ENCODE measurements at places on chromosomes 7 and 10.
A peak's percentile ranks its signal among the peaks of the same experiment; 100 is the strongest.

- DNase-seq = no peak
Measured at GRCh38 chr7:132998763-132999162, 83.1 kb downstream of the CHCHD3 start.

- DNase-seq = no peak
Measured at GRCh38 chr10:131129544-131129943, 182.0 kb downstream of the TCERG1L start.

GRCh38 chr7:114214466-114214865 lies 200.1 kb upstream of the FOXP2 start:
- DNase-seq = no peak

DNA sequence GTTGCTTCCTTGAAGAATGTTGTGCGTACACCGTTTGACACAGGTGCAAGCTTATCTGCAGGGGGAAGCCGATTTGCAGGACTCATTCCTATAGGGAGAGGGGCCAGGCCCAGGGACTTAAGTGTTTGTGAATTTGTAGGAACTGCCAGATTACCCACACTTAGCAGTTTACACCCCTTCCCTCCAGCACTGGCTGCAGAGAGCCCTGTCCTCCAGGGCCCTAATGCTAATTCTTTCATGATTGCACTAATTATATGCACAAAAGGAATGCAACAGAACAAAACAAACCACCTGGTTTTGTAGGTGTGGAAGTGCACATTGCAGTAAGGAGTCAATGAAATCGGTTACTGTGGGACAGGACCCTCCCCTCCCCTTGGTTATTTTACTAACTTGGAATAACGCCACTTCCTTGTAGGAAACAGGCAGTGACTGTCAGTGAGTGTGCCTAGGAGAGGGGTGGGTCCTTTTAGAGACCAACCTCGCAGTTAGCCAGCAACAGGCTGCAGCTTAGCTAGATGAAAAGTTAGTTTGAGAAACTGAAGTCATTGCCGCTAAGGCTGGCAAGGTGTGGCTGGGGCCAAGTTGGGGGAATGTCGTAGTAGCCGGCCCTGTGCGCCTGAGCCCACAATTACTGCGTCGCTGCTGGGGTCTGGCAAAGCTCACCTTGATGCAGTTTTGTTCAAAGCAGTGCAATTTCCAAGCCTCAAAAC lies 60.6 kb downstream of the CUX1 start:
- no peak for DNase-seq

GRCh38 chr7:34109936-34110780 lies 204.8 kb downstream of the BMPER start:
- no peak for DNase-seq

- DNase-seq = no peak
Measured at GRCh38 chr7:367351-367901, 77.5 kb downstream of the FOXL3 start.

GRCh38 chr7:69067397-69067796 lies 530.9 kb upstream of the AUTS2 start:
- no peak for DNase-seq

DNA sequence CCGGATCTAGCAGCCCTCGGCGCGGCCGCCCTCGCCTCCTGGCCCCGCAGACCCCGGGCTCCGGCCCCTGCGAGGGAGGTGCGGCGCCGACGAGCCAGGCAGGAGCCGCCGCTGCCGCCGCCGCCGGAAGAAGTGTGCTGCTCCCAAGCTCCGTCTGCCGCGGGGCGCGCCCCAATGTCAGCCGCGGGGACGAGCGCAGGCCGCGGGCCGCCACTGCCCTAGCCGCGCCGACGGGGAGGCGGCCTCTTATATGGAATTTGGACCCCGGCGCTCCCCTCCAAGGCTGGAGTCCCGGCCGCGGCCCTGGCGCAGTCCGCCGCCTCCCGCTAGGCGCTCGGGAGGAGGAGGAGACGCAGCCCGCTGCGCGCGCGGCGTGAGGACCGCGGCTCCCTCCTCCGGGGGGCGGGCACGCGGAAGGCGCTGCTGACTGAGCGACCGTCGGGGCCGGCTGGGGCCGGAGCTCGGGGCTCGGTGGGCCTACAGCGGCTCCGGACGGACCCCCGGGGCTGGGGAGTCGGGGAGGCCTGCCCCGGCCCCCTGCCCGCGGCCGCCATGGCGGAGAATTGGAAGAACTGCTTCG lies at the start of gene TRIM8:
Gene TRIM8 (plus strand): TSS at position 414 of the 580 bp plus-strand sequence. CDS start 139 bp downstream, at position 553.
- peak; percentile 59 for DNase-seq

GRCh38 chr10:73864229-73864628 lies 10.1 kb downstream of the CAMK2G start:
- no peak for DNase-seq

GRCh38 chr7:81845744-81846241 lies 75.9 kb upstream of the HGF start:
- peak; percentile 60 for DNase-seq

GRCh38 chr7:23765943-23766342 lies 55.9 kb downstream of the STK31 start:
- no peak for DNase-seq

- DNase-seq = no peak
Measured at GRCh38 chr10:24299578-24300260, 90.8 kb downstream of the KIAA1217 start.

DNA sequence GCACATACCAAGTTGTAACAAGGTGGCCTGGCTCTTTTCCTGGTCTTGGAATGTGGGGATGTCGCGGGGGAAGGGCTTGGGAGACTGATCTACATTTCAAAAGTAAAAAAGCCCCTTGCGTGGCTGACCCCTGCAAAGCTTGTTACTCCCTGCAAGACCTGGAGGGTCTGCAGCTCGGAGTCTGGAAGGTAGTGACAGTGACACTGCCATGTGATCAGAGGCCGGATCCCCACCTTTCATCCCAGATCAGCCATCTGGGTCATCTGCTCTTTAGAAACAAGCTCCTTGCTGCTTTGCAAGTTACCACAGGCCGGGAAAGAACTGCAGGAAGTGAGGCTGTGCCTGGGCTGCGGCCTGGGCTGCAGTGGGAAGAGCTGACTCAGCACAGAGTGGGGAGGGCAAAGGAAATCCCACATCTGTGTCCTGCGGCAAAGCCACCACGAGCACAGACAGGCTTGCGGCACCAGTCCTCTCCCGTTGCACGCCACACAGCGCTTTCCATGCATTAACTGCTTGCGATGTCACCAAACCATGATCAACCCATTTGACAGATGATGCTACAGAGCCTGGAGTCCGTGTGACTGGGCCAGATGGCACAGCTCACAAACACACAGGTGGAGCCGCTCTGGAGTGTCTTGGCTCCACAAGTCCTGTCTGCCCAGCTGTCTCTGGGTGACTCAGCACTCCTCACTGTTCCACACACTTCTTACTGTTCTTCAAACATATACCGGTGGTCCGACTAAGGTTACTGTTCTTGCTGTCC lies 97.7 kb downstream of the SH3PXD2A start:
- peak; percentile 88 for DNase-seq

- no peak for DNase-seq
Measured at GRCh38 chr7:30559611-30560010, 35.1 kb upstream of the GARS1 start.

DNA sequence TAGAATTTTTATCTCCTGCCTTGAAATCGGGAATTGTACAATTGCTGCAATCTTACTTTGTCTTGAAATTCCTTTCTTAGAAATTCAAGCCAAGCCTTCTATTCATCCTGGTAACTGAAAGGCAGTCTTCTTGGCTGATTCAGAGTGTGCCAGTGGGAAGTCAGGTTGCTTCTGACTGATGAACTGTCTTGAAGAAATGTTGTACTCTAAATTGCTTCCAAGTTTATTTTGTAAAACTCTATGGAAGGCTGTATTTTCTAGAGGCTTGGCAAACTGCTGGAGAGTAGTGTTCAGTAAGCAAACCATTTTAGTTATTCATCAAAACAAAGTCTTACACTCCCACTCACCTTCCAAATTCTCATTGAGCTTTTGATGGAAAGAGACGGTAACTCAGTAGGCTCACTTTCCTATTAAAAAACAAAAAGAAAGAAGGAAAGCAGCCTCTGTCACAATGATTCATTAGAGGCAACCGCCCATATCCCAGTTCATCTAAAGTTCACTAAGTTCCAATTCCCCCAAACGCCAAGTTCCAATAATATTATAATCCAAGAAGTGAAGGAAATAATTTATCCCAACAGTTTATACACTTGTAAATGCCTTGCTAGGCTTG lies 187.9 kb upstream of the MALRD1 start:
- DNase-seq = no peak

GRCh38 chr10:130169136-130169859 lies 33.1 kb downstream of the GLRX3 start:
- DNase-seq = no peak

DNA sequence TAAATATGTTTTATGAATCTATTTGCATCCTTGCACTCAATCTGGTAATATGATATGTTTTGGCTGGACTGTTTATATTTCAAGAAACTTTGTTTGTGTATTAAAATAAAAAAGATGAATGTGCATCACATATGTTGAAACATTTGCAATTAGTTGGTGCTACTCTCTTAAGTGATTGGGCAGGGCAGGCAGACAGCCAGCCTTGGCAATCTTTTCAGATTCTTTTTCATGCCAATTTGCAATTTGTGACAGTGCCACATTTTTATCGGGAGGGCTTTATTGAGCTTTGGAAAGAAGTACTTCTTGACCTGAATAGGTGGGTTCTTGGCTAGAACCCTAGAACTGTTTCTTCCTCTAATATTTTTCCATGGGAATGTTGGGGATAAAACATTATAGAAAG lies 152.2 kb downstream of the NXPH1 start:
- DNase-seq = no peak

- no peak for DNase-seq
Measured at GRCh38 chr7:90879924-90880323, 283.8 kb downstream of the CDK14 start.

GRCh38 chr7:142866361-142867096 lies 11.7 kb downstream of the EPHB6 start:
- DNase-seq = peak; percentile 48

DNA sequence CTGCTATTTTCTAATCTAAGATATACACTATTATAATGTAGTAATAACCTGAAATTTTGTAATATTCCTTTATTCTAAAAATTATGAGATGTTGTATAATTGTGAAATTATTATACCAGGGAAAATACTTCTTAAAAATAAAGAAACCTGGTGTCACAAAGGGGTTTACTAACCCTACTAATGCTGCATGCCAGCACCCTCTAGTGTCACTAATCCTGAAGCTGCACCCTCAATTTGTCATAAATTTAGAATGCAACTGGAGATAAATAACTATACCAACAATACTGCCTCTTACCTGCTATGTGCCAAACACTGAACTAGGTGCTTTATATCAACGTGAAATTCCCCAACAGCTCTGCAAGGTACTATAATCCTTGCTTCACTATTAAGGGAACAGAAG lies 30.8 kb downstream of the TM9SF3 start:
- DNase-seq = peak; percentile 31

GRCh38 chr10:75209086-75209920 lies 1.3 kb upstream of the VDAC2 start:
- peak; percentile 41 for DNase-seq

DNA sequence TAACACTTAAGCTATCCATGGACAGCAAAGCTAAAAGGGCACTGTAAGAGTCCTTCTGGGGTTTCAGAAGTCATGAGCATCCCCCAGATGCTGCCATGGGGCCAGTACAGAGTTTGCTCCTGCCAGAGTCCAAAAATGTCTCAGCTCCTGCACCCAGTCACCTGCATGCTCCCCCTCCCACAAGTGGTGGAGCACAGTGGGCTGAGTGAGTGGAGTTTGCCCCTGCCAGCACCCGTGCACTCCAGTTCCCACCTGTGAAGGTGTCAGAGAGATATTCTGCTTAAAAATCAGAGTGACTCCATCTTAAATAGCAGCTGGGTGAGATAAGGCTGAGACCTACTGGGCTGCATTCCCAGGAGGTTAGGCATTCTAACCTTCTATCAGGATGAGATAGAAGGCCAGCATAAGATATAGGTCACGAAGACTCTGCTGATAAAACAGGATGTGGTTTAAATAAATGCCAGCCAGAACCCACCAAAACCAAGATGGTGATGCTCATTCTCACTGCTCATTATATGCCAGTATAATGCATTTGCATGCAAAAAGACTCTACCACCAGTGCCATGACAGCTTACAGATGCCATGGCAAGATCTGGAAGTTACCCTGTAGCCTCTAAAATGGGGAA lies 140.1 kb upstream of the ZNF92 start:
- no peak for DNase-seq

GRCh38 chr10:77093126-77093525 lies 544.5 kb downstream of the KCNMA1 start:
- DNase-seq = no peak

DNA sequence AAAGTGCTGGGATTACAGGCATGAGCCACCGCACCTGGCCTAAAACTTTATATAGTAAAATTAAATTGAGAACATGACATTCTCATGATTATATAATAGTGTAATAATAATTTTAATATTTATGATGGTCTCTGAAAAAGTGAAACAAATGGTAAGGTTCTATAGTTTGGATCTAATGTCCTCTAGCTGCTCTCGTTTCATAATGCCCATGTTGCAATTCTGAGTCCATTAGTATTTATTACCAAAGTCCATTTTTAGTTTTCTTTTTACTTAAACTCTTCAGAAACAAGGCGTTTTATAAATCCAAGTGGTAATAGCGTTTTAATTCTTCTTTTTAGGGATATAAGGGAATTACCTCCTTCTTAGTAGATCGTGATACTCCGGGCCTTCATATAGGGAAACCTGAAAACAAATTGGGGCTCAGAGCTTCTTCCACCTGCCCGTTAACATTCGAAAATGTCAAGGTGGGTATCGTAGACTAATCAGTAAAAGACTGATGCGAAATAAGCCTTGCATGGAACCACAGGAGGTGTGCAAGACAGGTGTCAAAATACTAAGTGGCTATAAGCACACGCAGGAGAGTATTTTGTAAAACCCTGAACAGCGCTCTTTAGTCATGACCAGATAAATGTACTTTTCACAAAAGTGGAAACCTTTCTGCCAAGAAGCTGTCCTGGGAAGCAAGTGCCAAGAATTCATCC lies 34.1 kb downstream of the ACADSB start:
- DNase-seq = no peak

GRCh38 chr10:92125144-92125543 lies 165.7 kb downstream of the CPEB3 start:
- DNase-seq = no peak

DNA sequence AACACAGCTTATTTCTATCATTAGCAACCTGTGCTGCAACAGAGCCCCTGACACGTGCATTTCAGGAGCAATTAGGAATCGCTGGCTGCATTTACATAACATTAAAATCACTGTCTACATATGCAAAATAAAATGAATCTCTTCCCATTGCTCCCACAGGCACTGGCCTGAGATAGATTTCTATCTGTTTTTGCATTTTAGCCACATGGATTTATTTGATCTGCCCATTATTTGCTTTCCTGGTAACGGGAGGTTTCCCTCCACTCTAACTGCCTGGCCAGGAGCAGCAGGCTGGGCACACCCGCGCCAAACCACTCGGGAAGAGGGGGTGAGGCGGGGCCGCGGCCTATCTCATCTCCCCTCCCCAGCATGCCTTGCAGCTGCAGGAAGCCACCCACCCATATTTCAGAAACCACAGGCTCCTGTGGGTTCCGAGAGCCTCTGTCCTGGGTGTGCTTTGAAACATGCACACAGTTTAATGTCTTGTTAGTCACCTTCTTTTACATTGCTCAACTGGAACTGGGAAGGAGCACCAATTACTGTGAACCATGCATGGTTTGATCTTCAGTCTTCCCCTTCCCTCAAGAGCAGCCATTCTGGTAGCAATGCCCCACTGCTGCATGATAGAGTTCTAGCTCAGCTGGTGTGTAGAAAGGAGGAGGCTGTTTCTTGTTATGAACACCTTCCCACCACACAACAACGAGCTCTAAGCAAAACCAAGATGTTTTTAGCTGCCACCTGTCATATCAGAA lies 37.7 kb upstream of the IKZF1 start:
- peak; percentile 64 for DNase-seq

Measured in suppressor macrophage treated with lipopolysaccharide for 1 hour (primary cell).